ENCODE measurements at places on chromosomes 6 and 20.

GRCh38 chr6:84272298-84272697 is 44.9 kb upstream of the CEP162 start:
- no peak for ATAC-seq

DNA sequence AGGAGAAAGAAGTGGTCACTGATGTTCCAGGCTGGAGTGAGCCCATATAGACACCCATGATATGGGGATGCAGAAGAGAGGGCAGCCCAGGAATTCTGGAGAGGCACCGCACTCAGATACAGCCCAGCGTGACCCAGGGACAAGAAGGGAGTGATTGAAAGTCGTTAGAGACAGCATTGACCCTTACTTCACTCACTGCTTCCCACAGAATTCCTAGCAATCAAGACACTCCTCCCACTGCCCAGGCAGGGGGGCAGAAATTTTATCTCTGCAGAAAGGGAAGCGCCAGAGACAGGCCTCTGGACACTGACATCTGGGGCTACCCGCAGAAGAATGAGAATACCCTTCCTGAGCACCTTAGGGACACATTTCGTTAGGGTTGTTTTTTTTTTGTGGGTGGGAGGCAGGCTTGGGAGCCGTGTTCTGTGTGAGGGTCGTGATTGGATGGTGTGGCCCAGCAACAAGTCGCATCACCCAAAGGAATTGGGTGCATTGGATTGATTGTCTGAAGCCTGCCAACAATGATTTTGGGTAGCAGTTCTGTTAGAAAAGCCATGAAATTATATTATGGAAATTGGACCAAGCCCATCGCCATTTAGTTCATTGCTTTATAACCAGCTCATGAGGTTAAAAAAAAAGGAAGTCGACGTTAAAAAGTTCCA is 45.9 kb upstream of the MAP3K4 start:
- no peak for ATAC-seq

- no peak for ATAC-seq
These were observed 454.3 kb downstream of the BTBD3 start for GRCh38 chr20:12371990-12372389.

GRCh38 chr20:23123886-23124285 is 37.8 kb upstream of the CD93 start:
- ATAC-seq = peak; percentile 14

DNA sequence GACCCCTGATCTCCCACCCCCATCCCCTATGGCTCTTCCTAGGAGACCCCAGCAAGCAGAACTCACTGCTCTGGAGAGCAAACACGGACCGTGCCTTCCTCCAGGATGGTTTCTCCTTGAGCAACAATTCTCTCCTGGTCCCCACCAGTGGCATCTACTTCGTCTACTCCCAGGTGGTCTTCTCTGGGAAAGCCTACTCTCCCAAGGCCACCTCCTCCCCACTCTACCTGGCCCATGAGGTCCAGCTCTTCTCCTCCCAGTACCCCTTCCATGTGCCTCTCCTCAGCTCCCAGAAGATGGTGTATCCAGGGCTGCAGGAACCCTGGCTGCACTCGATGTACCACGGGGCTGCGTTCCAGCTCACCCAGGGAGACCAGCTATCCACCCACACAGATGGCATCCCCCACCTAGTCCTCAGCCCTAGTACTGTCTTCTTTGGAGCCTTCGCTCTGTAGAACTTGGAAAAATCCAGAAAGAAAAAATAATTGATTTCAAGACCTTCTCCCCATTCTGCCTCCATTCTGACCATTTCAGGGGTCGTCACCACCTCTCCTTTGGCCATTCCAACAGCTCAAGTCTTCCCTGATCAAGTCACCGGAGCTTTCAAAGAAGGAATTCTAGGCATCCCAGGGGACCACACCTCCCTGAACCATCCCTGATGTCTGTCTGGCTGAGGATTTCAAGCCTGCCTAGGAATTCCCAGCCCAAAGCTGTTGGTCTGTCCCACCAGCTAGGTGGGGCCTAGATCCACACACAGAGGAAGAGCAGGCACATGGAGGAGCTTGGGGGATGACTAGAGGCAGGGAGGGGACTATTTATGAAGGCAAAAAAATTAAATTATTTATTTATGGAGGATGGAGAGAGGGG is 1.4 kb downstream of the LTA start:
- no peak for ATAC-seq

DNA sequence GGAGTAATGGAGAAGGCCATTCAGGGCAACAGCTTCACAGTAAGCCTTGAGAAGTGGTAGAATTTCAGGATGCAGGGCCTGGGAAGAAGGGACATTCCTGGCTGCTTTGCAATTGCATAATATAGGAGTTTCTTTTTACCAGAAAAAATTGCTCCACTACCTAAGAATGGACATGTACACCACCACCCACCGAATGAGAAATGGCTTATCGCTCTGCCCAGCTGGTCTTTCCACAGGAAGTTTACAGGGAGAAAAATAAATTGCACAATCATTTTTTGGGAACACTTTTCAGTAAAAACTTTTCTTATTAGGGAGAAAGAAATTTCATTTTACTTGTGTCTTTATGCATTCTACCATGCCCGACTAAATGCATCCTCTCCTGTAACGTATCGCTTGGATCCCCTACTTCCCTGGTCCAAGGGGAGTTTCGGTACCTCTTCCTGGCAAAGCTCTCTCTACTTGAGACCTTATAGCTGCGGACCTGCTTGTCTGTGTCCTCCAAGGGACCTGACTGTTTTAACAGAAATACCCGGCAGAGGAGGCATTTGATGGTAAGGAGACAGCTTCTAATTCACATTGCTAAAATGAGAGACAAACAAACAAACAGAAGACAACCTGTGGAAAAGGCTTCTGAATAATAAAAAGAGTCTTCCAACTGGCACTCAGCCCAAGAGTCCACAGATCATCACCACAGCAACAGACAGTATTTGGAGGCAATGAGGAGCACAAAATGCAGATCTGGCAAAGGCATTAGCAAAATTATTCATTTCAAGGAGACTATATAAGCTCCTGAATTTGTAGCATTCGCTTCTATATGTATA is 54.2 kb downstream of the MAP3K5 start:
- ATAC-seq = no peak

DNA sequence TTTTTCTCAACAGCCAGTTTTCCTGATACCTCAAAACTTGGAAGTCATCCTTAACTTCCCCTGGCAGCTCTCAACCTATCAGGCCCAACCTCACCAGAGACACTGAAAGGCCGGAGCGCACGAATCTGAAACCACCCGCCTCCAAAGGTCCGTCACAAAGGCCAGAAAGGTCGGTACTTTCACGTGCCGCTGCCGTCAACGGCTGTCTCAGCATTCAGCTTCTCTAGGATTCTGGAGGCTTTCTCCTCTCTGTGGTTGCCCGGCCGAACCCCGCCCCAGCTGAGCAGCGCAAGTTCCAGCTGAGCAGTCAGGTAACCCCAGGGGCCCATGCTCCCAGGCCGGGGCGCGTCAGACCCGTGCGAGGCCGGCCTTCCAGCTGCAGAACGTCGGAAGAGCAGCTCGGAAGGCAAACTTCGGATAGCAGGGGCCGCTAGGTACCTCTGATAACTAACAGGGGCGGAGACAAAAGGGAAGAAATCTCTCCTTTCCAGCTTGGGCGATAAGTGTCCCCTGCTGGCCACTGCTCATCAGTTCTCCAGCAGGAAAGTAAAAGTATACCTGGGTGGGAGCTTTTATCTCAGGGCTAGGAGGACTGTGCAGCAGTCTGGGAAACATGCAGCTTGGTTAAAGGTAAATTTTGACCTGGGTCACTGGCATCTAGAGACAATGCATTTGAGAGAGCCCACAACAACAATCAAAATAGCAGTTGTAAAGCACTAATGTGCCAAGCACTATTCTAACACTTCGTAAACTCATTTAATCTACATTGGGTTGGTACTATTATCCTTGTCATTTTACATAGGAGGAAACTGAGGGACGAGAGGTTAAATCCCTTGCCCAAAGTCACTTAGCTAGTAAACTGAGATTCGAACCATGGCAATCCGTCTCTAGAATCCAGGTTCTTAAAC is 16.1 kb downstream of the ZSCAN12 start:
- no peak for ATAC-seq

DNA sequence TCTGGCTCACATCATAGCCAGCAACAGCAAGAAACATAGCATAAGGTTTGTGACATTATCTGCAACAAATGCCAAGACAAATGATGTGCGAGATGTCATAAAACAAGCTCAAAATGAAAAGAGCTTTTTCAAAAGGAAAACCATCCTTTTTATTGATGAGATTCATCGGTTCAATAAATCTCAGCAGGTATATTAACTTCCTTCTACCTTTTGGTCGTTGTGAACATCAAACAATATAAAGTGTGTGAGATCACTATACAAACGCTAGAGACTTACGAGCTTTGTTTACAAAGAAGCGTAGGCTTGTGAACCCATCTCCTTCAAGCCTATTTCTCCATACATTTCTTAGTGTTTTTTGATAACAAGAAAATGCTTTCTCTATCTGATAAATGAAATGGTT is 3.5 kb downstream of the WRNIP1 start:
- no peak for ATAC-seq

DNA sequence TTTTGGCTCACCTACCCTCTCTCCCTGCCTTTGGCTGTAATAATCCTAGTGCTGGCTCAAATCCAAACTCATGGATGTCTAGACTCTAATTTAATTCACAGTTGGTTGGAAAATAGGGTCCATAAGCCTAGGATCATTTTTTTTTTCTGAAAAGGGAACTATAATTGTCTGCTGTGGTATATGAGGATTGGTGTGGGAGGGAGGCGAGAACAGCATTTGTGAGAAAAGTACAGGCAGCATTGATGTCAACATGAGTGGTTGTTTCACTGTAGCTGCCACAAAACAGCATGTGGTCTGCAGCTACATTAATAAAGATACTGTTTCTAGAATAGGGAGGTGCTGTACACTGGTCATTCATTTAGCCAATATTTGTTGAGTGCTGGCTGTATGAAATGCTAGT is 18.6 kb upstream of the POLR1H start:
- peak; percentile 52 for ATAC-seq

DNA sequence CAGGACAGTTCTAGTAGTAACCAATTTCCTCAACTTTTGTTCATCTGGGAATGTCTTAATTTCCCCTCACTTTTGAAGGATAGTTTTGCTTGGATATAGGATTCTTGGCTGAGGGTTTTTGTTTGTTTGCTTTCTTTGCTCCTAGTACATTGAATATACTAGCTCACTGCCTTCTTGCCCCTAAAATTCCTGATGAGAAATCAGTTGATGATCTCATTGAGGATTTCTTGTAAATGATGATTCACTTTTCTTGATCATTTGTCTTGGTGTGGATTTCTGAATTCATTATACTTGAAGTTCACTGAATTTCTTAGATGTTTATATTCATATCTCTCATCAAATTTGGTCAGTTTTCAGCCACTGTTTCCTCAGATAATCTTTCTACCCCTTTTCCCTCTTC is 49.1 kb upstream of the PRDM1 start:
- ATAC-seq = peak; percentile 35

DNA sequence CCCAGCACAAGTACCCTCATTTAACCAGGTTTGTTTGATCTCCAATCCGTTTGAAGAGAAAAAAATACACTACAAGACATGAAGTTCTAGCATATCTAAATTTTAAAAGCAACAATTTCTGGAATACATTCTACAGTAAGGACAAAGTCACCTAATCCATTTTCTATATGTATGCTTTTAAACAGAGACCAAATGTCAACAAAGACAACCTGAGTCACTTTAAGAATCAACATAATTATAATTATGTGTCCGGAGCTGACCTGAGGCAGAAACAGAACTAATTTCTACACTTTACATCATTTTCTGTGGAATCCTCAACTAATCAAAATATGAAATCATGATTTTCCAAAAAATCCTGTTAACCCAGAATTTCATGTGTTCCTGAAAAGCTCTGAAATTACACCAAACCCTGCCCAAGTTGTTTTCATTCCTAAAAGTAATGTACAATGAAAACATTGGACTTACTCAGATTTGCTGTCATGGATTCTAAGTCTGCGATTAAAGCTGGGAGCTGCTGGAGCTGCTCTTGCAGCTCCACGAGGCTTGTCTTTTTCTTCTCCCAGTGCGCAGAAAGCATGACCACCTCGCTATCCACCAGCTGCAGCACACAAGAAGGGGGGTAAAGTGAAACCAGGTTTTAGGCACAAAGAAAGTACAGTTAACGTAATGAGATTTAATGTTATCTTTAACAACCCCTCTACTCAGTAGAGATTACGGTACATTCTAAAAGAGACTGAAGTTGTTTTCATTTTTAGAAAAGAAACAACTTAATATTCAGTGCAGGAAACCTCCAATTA is 35.8 kb downstream of the DTNBP1 start:
- ATAC-seq = no peak

- ATAC-seq = no peak
These were observed 60.4 kb downstream of the ZFP64 start for GRCh38 chr20:52131048-52131643.

- ATAC-seq = no peak
These were observed 390.9 kb upstream of the NRSN1 start for GRCh38 chr6:23735151-23735550.

DNA sequence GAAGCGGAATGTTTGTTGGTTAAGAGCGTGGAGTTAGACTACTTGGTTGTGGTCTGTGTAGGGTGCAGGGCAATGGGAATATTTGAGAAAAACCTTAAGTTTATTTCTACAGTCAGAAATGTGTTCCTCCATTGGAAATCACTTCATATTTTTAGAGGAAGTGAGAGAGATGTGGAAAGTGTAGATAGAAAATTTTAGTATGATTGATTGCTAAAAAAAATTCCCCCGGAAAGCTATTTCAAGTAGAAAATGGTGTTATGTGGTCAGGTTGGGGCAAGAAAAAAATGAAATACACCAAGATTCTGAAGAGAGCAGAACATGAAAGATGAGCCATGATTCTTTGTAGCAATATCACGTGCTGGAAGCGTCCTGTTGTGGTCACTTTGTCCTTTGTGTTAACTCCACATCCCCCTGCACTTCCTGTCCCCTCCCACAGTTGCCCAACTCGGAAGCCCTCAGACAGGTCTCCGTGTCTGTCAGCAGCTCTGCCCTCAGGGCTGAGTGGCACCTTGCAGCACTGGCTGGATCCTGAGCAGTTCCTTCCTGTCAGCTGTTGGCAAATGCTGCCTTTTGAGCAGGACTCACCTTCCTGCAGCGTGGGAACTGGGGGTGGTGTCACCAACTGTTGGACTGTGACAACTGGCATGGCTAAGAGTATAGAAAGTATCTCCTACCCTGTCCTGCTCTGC is 137.5 kb upstream of the SLC24A3 start:
- no peak for ATAC-seq

DNA sequence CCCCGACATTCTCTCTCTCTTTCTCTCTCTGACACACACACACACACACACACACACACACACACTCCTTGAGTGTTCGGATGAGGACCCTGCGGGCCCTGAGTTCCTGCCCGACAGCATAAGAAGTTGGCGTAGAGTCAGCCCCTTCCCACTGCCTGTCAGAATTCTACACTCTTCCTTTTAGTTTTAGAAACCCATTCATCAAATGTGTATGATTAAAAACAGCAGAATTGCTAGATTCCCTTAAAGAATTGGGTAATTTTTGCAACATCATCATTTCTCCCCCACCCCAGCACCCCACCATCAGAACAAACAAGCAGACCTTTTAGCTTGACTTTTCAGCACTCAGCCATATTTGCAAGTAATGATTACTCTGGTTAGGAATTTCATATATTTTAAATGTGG is 322.8 kb downstream of the FARS2 start:
- no peak for ATAC-seq

- peak; percentile 4 for ATAC-seq
These were observed 95.7 kb downstream of the SHLD1 start for GRCh38 chr20:5845681-5846615.

Data from activated T-helper 17 cell treated with anti-CD3 and anti-CD28 coated beads, Interleukin-2, amount 50 U/mL, for 72 hours (primary cell).